ENCODE measurements at places on chromosomes 5 and 9.

GRCh38 chr9:112091810-112092209 lies 83.3 kb downstream of the SUSD1 start:
- no peak for DNase-seq

- no peak for DNase-seq
Measured at GRCh38 chr5:120240706-120241105, 223.4 kb upstream of the PRR16 start.

DNA sequence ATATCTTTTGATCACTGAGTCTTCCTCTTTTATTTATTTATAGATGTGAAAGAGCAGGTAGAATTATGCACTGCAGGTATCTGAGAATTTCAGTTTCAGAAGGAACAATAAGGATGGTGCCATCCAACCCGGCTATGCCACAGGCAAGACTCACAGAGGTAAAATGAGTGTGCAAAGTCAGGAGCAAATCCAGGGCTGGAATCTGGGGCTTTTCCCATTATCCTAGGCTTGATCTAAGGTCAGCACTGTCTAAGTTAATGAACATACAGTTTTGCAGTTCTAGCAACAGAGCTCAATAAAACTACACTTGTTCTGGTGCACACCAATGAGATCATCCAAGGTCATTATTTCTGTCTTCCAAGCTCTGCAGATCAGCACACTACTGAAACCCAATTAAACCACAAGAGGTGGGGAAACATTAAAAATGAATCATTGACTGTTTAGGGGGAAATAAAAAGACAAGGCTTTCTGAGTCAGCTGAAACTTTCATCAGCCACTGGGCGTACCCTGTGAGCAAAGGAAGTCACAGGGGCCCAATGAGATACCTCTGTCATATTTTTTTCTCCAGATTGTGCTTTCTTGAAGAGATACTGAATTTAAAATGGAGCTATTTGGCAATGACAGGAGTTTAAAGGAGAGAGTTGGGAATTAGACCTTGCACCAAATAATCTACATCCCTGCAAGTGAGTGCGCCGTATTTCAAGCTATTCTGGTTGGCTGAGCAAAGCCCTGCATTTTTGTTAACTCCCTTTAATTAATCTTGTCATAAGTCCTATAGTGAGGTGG lies 662.2 kb upstream of the ZNF608 start:
- DNase-seq: no peak

- DNase-seq: no peak
Measured at GRCh38 chr5:60597572-60598320, 102.2 kb downstream of the DEPDC1B start.

DNA sequence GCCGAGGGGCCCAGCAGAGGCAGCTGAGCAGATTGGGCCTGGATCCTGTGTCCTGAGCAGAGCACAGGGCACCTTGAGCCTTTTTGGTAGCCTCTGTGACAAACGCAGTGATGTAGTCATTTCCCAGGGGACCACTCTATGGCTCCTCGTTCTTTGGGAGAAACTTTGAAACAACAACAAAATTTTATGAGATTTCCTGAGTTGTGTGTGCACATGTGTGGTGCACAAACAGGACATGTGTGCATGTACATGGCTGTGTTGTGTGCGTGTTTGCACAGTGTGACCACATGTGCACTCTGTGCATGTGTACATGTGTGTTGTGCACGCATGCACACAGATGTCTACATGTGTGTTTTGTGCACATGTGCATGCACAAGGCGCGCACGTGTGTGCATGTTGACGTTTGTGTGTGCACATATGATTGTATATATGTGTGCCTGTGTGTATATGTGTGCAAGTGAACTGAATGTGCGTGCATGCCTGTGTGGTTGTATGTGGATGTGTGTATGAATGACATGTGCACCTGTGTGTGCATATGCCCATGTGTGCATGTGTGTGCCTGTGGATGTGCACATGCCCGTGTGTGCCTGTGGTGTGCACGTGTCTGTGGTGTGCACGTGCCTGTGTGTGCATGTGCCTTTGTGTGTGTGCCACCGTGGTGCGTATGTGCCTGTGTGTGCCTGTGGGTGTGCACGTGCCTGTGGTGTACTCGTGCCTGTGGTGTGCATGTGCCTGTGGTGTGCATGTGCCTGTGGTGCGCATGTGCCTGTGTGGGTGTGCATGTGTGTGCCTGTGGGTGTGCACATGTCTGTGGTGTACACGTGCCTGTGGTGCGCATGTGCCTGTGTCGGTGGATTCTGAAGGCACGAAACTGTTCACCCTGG lies 221.6 kb downstream of the CACNA1B start:
- DNase-seq: no peak

- DNase-seq: no peak
Measured at GRCh38 chr9:85001925-85002324, 332.4 kb downstream of the NTRK2 start.

DNA sequence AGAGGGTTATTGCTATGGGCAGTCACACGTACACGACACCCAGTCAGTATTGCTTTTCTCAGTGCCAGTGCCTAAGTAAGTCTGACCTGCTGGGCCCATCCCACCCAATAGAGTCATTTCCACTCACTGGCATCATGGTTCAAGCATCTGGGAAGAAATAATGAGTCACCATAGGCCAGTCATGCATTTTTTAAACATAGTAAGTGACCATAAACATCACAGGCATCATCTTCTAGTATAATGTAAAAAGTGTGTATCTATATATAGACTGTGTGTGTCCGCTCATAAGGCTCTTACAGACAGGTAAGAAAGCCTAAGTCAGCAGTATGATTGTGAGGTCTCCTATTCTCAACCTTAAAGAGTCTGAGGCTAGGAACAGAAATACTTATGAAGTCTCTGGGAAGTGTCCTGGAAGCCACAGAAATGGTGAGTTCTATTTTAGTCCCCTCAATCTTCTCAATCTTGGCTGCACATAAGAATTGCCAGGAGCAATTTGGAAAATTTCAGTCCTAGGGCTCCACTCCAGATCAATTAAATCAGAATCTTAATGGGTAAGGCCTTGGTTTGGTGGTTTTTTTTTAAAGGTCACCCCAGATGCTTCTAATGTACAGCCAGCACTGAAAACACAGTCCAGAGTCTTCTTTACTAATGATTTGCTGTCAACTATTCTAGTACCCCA lies 65.2 kb downstream of the ZNF366 start:
- no peak for DNase-seq

Data from HuH-7.5 (cell line).